ENCODE measurements at places on chromosomes 1 and 21. TPM values are rescaled to one million over a fixed set of nuclear protein-coding genes. Genes with fewer than 3 reads are reported as not detected.

Gene ANKRD45
- 0.41 TPM for polyA plus RNA-seq

Gene PKLR
- under 0.01 TPM for polyA plus RNA-seq

Gene KLHDC7A
- polyA plus RNA-seq, result 0.35 TPM

Gene GIPC2
- 17.4 TPM for polyA plus RNA-seq

DNA sequence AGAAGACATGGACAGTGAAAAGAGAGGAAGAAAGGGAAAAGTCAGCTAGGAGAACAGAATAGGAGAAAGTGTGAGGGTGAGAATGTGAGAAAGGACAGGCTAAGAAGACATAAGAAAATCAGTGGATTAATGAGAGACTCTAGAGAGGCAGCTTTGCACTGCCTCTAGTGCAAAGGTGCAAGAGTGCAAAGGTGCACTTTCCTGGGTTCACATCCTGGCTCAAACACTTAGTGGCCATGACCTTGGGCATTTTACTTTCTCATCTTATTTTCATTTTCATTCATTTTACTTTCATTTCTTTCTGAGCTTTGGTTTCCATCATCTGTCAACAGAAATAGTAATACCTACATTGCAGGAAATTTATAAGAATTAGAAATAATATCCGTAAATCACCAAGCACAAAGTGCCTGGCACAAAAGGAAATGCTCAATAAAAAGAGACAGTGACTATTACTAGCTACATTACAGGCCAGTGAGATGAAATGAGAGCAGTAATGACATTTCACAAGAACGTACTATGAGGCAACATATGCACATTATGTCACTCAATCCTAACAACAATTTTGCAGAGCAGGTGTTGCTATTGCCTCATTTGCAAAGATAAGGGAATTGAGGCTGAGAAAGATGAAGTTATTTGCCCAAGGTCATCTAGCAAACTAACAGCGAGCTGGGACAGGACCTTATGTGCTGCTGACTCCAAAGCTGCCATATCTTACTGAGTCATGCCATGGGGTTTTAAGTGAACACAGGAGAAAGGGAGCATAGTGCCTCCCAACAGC, 107.0 kb upstream of the TLR5 start:
- DNase-seq, result no peak
- no peak overlapping the region for H3K27ac ChIP-seq
- H3K36me3 ChIP-seq, result no peaks in the 10 kb centered on the region
- H3K27me3 ChIP-seq, result no peaks in the 10 kb centered on the region
- no peak overlapping the region for H3K4me3 ChIP-seq

DNA sequence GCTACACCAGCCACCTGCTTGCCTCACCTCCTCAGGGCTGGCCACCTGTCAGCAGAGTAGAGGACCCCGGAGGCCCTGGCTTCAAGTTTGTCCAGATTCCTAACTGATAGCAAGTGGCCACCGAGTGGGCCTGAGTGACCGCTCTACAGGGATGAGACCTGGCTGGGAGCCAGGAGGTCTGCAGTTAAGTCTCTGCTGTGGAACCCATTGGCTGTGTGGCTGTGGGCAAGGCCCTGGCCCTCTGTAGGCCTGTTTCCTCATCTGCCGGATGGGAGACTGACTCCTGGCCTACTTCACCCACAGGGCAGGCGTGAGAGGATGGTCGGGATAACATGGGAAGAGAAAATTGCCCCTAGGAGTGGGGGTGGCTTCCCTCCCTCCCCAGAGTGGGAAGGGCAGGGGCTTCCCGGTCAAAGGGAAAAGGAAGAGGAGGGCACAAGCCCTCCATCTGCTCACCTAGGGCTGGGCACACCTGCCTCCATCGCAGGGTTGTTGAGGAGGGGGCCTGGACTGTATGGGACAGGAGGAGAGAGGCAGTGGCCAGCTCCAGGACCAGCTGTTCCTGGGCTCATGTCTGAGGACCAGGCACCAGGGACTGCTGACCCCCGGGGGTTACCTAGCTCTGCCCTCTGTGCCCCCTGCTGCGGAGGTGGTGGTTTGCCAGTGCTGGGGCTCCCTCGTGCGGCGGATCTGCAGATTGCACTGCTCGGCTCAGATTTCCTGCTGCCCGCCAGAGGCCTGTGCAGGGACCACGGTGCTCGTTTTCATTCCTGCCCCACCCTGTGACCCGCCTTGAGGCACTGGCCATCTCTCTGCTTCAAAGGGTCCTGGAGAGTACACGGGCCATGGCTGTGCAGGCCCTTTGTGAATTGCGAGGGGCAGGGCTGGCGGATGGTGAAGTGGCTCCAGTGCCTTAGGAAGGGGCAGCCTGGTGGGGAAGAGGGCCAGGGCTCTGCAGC, 9.1 kb upstream of the MTFR1L start:
- H3K4me1 ChIP-seq, result no peaks in the 10 kb centered on the region
- no peaks in the 10 kb centered on the region for H3K27me3 ChIP-seq
- H3K27ac ChIP-seq, result peak overlapping the region; percentile 6
- DNase-seq, result peak; percentile 82
- no peak overlapping the region for H3K4me3 ChIP-seq

DNA sequence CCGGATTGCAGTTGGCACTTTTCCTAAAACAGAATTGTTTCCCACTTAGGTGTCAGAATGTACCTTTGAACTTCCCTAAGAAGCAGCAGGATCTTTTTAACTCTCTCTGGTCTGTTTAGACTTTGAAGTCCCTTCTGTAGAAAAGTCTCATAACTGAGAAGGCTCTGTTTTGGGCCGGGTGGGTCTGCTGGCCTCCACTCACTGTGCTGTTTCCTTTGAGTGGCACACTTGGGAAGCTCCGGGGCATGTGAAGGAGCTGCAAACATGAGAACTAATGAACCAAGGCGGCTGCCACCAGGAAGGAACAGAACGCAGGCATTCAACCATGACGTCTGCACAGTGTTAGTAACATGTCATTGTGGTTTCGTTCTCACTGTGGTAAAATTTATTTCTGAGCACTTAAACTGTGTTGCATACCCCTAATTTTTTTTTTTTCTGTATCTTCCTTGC, 19.5 kb upstream of the NCMAP start:
- no peak overlapping the region for H3K4me3 ChIP-seq
- H3K27ac ChIP-seq, result no peak overlapping the region
- peaks cover 10% of the 10 kb centered on the region for H3K36me3 ChIP-seq
- H3K27me3 ChIP-seq, result no peaks in the 10 kb centered on the region

DNA sequence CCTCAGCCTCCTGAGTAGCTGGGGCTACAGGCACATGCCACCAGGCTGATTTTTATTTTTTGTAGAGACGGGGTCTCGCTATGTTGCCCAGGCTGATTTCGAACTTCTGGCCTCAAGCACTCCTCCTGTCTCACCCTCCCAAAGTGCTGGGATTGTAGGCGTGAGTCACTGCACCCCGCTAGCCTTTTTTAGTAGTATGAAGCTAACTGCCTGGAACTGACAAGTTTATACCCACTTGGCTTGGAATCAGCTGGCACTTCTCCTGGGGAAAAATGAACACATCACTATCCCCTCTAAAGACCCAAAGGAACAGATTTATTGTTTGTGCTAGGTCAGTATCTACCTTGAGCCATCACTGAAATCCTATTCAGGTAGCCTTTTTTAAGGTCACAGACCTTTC, 19.0 kb downstream of the TMEM63A start:
- peak; percentile 81 for DNase-seq
- H3K27ac ChIP-seq, result peak overlapping the region; percentile 85
- H3K36me3 ChIP-seq, result peaks cover 32% of the 10 kb centered on the region
- no peak overlapping the region for H3K4me3 ChIP-seq
- no peaks in the 10 kb centered on the region for H3K27me3 ChIP-seq

DNA sequence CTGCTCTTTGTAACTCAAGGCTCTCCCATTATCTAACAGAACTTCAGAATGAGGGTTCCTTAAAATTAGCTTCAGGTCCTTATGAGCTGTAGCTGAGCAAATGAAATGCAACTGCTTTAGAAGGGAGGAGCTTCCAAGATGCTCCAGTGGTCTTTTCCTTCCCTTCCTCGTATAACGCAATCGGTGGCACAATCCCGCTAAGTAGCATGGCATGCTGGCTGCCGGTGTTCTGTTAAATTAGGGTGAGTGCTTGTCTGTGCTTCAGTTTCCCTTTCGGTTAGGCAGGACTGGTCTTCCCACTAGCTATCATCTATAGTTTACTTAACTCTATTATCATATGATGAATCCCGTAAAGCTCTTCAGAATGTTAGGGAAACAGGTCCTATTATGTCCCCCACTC, 917 bp downstream of the KIAA0040 start:
- H3K27ac ChIP-seq, result peak overlapping the region; percentile 86
- no peak for DNase-seq
- H3K36me3 ChIP-seq, result no peaks in the 10 kb centered on the region
- H3K27me3 ChIP-seq, result no peaks in the 10 kb centered on the region
- peak overlapping the region; percentile 36 for H3K4me3 ChIP-seq
- H3K4me1 ChIP-seq, result peaks cover 16% of the 10 kb centered on the region

GRCh38 chr1:197171531-197171930, 25.1 kb upstream of the ASPM start:
- no peak for DNase-seq
- no peaks in the 10 kb centered on the region for H3K27me3 ChIP-seq
- no peaks in the 10 kb centered on the region for H3K4me1 ChIP-seq
- no peaks in the 10 kb centered on the region for H3K36me3 ChIP-seq
- H3K27ac ChIP-seq, result no peak overlapping the region

- H3K4me3 ChIP-seq, result no peak overlapping the region
- H3K27ac ChIP-seq, result peak overlapping the region; percentile 96
- H3K4me1 ChIP-seq, result peaks cover 32% of the 10 kb centered on the region
Observed at GRCh38 chr1:85571828-85572227, 8.7 kb upstream of the CCN1 start.

All from sigmoid colon (tissue), 7 donors.